ENCODE measurements at places on chromosomes 12 and 14.

DNA sequence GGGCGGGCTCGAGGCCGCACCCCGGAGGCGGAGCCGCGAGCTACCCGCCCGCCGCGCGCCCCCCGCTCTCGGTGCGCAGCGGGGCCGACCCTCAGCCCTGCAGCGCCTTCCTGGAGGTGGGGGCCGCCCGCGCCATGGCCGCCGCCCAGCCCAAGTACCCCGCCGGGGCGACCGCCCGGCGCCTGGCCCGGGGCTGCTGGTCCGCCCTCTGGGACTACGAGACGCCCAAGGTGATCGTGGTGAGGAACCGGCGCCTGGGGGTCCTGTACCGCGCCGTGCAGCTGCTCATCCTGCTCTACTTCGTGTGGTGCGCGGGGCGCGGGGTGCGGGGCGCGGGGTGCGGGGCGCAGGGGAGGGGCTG is at the start of gene P2RX2:
Gene P2RX2 (plus strand): TSS at position 94 of the 361 bp plus-strand sequence. CDS start 41 bp downstream, at position 135.
- DNase-seq: no peak

GRCh38 chr14:55125403-55125802 is 3.6 kb upstream of the LGALS3 start:
- no peak for DNase-seq

DNA sequence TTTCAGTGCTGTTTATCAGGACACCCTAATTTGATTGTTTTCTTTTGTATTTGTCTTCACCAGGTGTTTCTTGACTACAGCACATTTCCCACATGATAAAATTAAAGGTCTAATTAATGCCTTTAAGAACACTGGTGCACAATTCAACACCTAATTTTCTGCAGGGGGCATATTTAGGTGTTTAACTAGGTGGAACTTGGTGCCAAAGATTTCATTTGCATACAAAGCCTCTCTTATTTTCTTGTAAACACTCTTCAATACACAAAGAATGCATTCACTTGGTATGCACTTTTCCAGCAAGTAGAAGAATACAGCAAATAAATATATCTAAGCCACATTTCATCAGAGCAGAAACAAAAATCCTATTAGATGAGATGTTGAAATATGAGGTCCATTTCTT is 646.2 kb upstream of the FOXG1 start:
- no peak for DNase-seq

GRCh38 chr14:61515436-61516117 is 179.7 kb upstream of the HIF1A start:
- no peak for DNase-seq

DNA sequence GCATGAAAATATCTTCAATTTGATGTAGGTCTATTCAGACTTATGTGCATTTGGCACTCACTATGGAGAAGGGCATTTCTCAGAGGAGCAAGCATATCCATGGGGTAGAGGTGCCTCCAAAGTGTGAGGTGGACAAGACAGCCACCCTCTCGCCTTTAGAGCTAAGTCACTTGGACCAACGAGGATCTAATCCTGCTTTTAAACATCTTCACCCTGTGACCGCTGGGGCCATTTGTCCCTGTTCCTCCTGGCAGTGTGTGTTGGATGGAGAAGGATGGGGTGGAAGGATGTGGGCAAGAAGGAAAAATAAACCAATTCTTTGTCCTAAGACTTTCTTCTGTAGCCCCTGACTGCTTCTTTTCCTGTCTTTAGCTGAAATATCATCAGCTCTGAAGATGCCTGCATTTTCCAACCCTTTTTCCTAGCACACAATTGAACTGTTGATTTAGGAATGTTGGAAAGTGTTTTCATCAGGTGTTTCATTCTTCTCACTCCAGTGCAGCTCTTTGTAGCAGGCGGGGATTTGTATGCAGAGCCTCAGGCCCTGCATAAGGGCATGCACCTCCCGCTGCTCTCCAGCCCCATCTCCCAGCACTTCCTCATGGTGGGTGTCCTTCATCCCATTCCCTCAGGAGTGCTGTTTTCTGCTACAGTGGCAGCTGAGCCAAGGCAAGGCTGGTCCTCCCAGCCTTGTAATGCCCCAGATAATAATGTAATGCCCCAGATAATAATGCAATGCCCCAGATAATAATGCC is 5.3 kb downstream of the FGF6 start:
- no peak for DNase-seq

DNA sequence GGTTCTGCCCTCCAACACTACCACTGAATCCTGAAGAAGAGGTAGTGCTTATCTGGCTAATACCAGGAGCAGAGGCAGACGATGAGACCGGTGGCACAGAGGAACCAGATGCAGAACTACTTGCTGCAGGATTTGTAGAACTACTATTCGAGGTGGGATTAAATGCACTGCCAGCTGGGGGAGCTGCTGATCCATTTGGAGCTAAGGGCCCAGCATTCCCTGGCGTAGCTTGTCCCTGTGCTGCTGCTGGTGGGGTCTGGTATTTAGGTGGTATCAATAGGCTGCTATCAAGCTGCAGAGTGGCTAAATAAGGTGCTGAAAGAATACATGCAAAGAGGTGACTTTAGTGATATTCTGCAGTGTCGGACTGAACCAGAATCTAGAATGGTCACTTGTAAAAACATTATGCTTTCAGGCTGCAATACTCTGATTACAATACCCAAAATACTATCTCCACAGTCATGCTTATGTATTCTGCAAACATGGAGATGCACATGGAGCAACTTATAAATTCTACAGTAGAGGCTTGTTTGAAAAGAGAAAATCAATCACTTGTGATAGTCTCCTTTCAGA is 294.2 kb downstream of the MED13L start:
- no peak for DNase-seq
